Esophagus (tissue), 2 donors: ENCODE measurements at places on chromosomes 16 and 17. TPM values are rescaled to one million over a fixed set of nuclear protein-coding genes. Genes with fewer than 3 reads are reported as not detected.

Gene NOL3
- polyA plus RNA-seq = 59.0 TPM

Gene CCL8
- polyA plus RNA-seq = 0.08 TPM

Gene CD300A
- 1.3 TPM for polyA plus RNA-seq

Gene TNFAIP1
- polyA plus RNA-seq = 22.6 TPM

Gene DNAAF1
- 0.39 TPM for polyA plus RNA-seq

Gene KRTAP1-5
- 0.09 TPM for polyA plus RNA-seq

Gene MYH3
- polyA plus RNA-seq = 3.6 TPM
